Mesothelial cell of epicardium (in vitro differentiated cells): ENCODE measurements at places on chromosomes 13 and 19.

GRCh38 chr13:66803013-66803807, 426.9 kb downstream of the PCDH9 start:
- DNase-seq = no peak

- no peak for DNase-seq
Observed at GRCh38 chr19:38898788-38899446, 501 bp downstream of the SIRT2 start.

DNA sequence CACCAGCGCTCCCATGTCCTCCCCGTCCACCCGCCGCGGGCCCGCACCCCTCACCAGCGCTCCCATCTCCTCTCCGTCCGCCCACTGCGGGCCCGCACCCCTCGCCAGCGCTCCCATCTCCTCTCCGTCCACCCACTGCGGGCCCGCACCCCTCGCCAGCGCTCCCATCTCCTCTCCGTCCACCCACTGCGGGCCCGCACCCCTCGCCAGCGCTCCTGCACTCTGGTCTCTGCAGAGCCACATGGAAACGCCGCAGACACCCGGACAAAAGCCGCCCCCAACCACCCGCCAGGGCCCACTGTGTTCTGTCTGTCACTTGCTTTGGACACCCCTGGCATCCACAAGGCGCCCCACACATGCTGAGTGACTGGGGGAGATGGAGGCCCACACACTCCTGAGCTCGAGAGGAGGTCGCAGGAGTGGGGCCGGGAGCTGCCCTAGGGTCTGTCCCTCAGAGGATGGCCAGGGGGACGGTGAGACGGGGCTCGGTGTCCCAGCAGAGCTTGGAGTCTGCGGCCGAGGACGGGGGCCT, 7.4 kb downstream of the CFD start:
- no peak for DNase-seq

DNA sequence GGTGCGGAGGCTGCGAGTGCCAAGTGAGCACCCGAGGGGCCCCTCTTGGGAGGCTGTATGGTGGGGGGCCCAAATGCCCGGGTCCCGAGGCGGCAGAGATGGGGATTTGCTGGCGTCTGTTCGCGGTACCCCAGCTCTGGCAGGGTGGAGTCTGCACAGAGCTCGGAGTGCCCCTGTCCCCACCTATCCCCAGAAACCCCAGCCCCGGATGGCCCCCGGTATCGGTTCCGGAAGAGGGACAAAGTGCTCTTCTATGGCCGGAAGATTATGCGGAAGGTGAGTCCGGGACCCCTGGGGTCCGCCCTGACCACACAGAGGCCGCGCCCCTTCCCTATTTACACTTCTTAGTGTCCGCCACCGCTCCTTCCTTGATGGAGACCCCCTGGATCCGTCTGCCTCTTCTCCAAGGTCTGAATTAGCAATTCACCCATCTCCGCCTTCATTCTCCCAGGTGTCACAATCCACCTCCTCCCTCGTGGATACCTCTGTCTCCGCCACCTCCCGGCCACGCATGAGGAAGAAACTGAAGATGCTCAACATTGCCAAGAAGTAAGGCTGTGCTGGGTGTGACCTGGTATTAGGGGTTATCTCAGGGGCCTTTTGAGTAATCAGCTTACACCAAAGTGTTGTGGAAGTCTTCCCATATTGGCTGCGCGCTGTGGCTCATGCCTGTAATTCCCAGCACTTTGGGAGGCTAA, 630 bp downstream of the PNPLA6 start:
- DNase-seq = no peak

GRCh38 chr13:40271271-40271885, 395.1 kb downstream of the FOXO1 start:
- no peak for DNase-seq

DNA sequence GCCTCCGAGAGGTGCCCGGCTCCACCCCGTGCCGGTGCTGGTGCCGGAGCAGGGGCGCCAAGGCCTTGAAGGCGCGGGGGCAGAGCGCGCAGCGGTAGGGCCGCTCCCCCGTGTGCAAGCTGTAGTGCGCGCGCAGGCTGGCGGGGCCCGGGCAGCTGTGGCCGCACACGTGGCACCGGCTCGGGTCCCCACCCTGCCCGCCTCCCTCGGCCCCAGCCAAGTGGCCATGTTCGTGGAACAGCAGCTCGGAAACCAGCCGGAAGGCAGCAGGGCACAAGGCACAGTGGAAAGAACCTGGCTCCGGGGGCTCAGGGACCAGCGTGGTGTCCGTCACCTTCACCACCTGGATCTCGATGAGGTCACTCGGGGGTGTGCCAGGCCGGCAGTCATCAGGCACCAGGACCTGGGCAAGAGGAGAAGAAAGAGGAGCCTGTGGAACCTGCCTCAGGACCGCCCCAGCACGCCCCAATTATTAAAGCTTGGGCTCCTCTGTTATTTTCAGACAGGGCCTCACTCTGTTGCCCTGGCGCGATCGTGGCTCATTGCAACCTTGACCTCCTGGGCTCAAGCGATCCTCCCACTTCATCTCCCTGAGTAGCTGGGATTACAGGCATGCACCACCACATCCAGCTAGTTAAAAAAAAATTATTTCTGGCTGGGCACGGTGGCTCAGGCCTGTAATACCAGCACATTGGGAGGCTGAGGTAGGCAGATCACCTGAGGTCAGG, 2.0 kb downstream of the ZNF784 start:
- no peak for DNase-seq

DNA sequence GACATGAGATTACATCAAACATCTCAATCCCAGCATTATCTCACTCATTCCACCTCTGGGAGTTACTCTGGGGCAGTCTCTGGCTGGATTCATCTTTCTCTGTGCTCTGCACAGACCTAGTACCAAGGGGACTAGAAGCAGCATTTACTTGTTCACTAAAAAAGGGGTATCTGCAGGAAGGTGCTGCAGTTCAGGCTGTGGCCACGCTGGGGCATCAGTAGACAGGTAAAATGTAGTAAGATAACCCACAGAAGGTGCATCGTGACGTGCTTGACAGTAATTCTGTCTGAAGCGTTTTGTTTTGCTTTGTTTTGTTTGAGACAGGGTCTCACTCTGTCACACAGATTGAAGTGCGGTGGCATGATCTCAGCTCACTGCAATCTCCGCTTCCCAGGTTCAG, 29.3 kb downstream of the ZNF564 start:
- DNase-seq = no peak

- peak; percentile 41 for DNase-seq
Observed at GRCh38 chr19:5536337-5536894, 31.3 kb downstream of the TINCR start.

DNA sequence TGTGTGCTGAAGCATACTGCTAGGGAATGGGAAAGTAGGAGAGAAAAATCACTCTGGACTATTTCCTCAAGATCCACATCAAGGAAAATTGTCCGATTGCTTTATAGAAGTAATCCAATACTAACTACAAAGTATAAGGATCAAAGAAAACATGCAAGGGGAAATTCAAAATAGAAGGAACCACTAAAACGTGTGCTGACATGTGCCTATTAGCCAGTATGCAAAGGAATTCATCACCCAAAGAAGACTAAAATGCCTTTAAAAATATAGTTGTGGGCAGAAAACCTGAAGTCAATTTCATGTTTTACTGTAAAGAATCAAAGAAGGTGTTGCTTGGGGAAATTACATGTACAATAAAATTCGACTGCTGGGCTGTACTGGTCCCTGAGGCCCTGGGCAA, 14.3 kb downstream of the DLEU7 start:
- DNase-seq = no peak

DNA sequence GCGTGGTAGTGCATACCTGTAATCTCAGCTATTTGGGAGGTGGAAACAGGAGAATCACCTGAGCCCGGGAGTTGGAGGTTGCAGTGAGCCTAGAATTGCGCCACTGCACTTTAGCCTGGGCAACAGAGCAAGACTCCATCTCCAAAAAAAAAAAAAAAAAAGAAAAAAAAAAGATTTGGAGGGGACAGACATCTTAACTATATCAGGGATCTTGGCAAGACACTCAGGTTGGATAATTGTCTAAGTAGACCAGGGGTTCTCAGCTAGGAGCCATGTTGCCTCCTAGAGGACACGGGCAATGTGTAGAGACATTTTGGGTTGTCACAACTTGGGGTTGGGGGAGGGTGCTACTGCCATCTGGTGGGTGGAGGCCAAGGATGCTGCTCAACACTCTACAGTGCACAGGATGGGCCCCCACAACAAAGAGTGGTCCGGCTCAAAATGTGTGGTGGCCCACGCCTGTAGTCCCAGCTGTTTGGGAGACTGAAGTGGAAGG, 1.9 kb upstream of the ZNF580 start:
- DNase-seq = no peak

DNA sequence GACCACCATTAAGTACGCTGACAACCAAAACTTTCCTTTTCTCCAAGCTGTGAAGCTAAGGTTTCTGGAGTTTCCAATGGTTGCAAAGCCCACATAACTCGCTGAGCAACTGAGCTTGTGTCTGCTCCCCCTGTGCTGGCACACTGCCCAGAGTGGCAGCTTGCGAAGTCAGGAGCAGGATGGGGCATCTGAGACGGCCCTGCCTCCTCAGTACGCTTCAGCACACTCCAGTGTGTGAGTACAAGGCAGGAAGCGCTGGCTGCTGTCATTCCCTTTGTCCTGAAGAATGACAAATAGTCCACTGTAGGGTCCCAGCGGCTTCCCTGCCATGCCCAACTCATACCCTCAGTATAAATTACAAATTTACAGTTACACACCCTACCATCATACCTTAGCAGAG, 51.5 kb downstream of the SKA3 start:
- DNase-seq = peak; percentile 50

DNA sequence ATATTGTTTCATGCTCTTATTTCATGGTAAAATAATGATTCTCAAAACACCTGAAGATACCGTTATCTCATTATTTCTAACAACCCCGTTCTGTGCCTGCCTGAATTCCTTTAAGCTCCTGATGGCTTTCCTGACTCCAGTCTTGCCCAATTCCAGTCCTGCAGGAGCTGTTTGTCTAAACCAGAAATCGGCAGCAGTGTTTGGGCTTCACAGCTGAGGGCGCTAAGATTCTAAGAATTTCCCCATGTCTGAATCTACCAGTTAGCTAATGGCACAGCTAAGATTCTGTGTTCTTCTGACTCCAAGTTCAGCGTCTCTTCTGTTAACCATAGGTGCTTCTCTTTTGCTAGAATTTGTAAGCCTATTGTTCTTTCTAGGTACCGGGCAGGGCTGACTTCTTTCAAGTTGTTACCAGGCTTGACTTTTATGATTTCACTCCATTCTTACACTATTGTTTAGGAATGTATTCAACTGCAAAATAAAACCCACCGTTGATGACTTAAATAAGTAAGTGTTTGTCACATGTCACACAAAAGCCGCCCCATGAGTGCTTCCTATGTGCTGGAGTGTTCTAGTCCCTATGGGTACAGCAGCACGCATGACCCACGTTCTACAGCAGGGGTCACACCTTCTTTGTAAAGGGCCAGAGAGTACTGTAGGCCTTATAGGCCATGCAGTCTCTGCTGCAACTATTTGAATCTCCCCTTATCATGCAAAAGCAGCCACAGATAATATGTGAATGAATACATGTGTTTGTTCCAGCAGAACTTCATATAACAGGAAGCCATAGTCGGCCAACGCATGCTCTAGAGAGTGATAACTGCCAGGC, 168.3 kb upstream of the RNF113B start:
- no peak for DNase-seq

- no peak for DNase-seq
Observed at GRCh38 chr13:26548205-26548765, 9.2 kb upstream of the WASF3 start.

GRCh38 chr13:49454388-49455006, 10.4 kb downstream of the SETDB2 start:
- no peak for DNase-seq
